ENCODE measurements at places on chromosomes 6 and 20.
A peak's percentile ranks its signal among the peaks of the same experiment; 100 is the strongest.

GRCh38 chr20:58774214-58774613, 76.5 kb downstream of the GNAS-AS1 start:
- no peak for DNase-seq

DNA sequence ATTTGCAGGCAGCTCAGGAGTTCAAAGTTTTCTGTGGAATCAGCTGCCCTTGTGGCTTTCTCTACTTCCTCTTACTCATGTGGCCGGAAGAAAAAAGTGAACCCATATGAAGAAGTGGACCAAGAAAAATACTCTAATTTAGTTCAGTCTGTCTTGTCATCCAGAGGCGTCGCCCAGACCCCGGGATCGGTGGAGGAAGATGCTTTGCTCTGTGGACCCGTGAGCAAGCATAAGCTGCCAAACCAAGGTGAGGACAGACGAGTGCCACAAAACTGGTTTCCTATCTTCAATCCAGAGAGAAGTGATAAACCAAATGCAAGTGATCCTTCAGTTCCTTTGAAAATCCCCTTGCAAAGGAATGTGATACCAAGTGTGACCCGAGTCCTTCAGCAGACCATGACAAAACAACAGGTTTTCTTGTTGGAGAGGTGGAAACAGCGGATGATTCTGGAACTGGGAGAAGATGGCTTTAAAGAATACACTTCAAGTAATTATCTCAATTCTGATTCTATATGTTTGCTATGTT, 1.1 kb downstream of the MGME1 start:
- DNase-seq: peak; percentile 44

DNA sequence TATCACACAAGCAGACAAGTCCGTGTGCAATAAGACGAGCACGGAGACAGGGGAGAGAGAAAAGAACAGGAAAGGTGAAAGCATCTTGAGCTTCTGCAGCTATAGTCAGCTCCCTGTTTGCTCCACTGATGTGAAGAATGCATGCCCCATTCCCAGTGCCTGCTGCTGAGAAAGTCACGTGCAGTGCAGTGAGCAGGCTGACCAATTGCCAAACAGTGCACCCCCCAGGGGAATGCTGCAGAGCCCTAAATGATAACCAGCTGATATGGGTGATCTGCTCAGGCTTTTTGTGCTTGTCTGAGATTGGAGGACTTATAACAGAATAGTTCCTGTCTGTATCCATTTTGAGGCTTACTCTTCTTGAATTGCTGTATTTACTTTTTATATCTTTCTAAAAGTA, 121.5 kb downstream of the PACRG start:
- DNase-seq: no peak

GRCh38 chr6:116136373-116136772, 10.4 kb upstream of the COL10A1 start:
- no peak for DNase-seq

GRCh38 chr6:159214281-159214680, 45.1 kb downstream of the FNDC1 start:
- no peak for DNase-seq

DNA sequence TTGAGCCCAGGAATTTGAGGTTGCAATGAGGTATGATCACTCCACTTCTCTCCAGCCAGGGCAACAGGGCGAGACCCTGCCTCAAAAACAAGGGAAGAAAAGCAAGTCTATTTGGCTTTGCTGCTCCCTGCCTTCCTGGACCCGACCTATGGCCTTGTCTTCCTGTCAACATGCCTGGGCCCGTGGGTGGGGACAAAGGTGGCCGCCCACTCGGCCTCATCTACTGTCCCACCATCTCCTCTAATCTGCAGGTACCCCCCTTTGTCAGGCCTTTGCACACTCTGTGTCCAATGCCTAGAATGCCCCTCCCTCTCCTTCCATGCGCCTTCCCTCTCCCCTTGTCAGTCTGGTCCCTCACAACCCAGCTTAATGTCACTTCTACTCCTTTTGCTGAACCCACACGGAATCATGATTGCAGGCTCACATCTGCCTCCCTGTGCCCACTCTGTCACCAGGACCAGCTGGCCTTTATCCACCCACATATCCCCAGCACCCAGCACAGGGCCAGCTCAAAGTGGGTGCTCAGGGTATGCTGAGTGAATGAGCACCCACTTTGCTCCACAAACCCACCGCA, 40.3 kb downstream of the MDFI start:
- DNase-seq: no peak

Data from AG08395 (cell line).